ENCODE measurements at places on chromosomes 1 and 21.

DNA sequence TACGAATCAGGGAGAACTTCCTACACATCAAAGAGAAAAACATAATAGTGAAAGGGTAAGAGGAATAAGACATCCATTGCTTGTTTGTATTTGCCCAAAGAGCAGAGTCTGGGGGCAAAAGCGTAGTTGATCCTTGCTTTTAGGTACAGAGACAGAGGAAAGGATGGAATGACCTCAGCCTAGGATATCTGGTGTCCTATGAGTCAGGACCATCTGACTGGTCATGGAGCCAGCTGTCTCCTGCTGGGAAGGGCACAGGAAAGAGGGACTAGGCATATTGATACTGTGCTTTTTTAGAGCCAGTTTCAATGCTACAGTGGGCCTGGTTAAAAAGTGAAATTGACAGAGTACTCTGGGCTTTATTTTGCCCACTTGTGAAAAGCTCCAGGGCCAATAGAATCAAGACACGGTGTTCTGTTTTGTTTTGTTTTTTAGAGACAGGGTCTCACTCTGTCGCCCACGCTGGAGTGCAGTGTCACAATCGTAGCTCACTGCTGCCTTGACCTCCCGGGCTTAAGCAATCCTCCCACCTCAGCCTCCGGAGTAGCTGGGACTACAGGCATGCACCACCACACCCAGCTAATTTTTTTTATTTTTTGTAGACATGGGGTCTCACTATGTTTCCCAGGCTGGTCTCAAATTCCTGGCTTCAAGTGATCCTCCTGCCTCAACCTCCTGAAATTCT lies 3.2 kb downstream of the PLEKHO1 start:
- DNase-seq = no peak

GRCh38 chr21:27462726-27463125 lies 495.8 kb upstream of the ADAMTS5 start:
- no peak for DNase-seq

DNA sequence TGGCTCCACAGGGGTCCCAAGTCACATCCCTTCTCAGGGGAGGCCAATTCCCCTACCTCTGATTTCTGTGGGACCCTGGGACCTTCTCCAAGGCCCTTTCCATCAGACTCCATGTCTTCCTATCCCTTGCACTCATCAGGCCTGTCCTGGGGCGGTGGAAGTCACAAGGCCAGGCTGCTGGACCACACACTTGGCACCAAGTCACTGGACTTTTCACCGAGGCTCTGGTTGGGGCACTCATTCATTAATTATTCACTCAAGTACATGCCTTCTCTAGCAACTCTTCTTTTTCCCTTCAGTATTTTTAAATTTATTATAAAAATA lies 11.2 kb upstream of the FOXO6 start:
- DNase-seq = no peak

- DNase-seq = no peak
Observed at GRCh38 chr1:69421286-69421685, 146.4 kb upstream of the LRRC7 start.

DNA sequence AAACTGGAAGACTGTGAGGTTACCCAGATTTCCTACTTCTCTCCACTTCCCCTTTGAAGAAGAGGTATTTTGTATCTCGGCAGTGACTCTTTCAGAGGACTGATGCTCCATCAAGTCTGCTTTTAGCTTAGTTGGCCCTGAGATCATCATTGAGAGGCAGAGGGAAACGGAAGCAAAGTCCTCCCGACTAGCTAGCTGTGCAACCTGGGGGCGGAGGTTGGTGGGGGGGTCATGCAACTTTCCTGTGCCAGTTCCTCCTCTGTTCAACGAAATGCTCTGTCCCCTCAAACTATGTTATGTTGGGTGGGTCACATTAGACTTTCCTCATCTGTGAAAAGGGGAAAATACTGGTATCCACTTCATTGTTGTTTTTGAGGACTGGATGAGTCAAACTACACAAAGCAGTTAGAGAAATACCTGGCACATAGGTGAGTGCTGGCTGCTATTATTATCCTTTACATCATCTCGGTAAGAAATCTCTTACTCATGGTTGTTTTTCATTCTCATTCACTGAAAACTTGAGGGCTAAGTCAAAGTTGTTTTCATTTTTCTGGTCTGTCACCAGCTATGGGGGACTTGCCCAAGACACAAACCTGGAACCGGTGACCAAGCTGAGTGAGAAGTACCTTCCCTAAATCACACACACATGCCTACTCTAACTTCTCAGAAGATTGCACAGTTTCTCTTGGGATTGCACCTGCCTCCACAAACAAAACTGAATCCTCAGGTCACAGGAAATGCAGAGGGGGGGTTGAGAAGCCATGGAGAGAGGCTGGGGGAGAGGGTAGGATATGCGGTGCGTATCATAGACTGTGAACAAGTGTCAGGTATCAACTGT lies 83.3 kb downstream of the ABCA4 start:
- no peak for DNase-seq

DNA sequence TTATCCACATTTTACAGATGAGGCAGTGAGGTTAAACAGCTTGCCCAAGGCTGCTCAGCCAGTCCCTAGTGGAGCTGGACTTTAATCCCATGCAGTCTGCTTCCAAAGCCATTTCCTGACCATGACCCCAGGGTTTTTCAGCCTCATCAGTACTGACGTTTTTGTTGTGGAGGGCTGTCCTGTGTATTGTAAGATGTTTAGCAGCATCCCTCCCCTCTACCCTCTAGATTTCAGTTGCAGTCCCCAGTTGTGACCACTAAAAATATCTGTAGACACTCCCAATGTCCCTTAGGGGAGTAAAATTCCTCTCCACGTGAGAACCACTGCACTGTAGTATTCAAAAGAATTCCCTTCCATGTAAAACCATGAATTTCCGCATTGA lies 30.2 kb upstream of the C1orf105 start:
- DNase-seq = no peak

DNA sequence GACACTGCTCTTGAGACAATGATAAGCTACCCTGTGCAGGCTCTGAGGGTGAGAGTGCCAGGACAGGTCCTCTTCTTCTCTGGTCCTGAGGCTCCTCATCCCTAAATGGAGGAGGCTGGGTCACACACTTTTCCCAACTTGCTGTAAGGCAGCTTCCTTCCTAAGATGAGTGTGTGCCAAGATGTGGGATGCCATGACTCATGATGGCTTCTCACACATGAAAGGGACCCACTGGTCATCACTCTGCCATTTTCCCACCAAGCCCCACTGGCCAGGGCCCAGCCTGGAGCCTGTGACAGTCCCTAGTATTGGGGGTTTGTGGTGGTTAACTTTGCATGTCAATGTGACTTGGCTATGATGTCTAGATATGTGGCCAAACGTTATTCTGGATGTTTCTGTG lies 54.4 kb downstream of the CNIH3 start:
- DNase-seq = no peak

DNA sequence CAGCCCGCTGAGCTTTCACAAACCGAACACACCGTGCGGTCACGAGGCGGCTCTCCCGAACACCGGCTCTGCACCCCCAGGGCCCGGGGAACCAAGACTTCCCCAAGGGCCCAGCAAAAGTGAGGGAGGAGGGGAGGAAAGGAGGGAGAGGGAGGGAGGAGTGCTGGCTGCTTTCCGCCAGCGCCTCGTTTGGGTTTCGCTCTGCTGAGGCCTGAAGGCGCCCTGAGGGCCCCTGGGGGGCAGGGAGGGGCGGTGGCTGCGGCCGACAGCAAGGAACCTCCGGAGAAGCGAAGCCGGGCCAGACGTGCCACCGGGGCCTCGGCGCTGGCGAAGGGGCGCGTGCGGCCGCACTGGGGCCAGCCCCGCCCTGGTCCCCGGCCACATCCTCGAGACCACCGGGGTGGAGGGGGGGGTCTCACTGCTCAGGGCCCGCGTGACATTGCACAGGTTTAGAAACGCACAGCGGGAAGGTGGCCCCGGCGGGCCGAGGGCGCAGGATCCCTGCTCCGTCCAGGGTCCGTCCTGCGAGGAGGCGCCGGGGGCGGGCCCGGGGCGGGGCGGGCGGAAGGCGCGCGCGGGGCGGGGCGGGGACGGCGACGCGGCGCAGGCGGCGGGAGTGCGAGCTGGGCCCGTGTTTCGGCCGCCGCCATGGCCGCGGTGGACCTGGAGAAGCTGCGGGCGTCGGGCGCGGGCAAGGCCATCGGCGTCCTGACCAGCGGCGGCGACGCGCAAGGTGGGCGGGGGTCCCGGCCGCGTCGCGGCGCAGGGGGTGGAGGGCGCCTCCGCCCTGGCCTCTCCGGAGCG lies at the start of gene PFKL:
Gene PFKL (plus strand): TSS at position 596 of the 804 bp plus-strand sequence. CDS start 53 bp downstream, at position 649.
- no peak for DNase-seq

GRCh38 chr21:16156841-16157489 lies 427.2 kb downstream of the USP25 start:
- no peak for DNase-seq
